ENCODE measurements at places on chromosomes 2 and 18.
A peak's percentile ranks its signal among the peaks of the same experiment; 100 is the strongest.

DNA sequence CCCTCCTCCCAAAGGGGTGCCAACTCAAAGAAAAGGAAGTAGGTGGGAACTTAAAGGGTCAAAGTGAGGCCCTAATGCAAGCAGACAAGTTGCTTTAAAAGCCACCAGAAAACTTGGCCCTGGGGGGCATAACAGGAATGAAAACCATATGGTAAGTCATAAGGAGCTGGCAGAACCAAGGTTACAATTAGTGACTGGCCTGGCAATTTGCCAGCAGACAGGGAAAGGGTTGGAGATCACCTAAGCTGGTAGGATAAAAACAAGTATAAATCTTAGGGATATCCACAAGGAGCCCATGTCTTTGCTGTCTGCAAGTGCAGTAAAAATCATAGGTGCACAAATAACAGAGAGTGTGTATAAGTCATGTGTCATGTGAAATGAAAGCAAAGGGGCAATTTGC is 256.7 kb upstream of the LRRTM4 start:
- no peak for DNase-seq

DNA sequence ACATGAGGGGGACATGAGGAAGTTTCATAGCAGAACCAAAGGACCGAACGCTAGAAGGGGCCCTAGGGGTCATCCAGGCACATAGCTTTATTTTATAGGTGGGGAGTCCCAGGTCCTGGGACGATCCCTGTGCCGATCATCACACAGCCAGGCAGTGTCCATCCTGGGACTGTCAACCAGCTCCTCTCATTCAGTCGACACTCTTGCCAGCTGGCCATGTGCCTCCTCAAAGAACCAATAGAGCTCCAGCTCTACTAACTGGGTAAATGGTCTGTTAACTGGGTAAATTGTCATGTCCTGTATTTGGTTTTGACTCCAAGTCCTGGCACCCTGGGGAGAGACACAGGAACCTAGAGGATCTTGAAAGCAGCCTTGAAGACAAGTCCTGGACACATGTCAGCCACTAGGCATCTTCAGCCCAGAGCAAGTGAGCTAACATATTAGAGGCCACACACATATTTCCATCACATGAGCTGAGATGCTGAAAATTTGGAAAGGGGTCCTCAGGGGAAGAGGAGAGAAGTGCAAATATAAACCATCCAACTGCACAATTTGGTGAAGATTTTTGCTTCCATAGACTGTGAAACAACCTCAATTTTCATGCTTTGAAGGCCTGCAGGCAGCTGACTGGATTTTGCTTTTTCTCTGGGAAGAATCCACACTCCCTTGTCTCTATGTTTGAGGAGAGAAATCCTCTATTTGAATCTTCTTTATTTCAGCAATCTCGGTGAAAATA is 361.1 kb upstream of the SLC14A2 start:
- no peak for DNase-seq

GRCh38 chr2:65754219-65754618 is 321.8 kb upstream of the SPRED2 start:
- DNase-seq = no peak

GRCh38 chr2:26725521-26725820 is 32.9 kb downstream of the KCNK3 start:
- no peak for DNase-seq

GRCh38 chr2:15634846-15635490 is 43.3 kb downstream of the DDX1 start:
- DNase-seq = no peak

DNA sequence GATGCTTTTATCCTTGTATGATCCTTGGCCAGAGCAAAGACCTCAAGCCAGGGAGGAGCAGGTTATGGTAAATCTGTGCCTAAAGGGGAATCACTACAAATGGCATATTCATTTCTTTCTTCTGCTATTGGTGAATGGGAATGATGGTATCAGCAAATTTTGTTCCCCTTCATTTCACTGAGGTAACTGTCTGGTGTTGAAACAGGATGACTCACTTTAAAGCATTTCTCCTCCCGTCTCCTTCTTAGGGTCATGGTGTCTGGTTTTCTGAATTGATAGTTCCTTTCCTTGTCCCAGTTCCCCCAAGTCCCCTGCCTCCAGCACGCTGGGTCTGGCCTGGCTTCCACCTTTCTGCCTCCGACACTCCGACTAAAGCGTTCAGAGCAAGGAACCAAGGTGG is 109.2 kb downstream of the MREG start:
- no peak for DNase-seq

DNA sequence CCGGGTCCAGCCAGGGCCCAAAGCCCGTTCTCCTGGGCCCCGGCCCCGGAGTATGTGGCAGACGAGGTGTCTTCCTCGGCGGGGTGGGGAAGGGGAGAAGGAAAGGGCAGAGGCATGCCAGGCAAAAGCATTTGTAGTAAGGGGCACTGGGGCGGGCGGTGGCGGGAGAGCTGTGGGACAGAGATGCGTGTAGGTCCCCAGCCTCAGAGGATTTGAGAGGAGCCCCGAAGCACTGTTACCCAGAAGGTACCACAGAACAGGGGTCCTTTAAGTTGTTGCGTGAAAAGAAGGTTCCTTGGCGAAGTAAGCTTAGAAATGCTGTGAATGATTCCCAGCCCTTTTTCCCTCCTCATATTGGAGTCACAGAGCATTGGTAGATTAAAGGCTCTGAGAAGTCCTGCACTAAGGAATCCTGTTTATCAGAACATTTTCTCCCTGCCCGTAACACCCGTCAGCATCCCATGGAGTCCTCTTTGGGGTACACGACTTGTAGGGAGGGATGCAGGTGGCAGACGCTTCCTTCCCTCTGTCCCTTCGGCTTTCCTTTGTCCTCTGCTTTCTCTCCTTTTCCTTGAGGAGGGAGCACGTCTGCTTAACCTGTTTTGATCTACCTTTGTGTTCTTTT is 12.5 kb downstream of the GAREM2 start:
- no peak for DNase-seq

GRCh38 chr2:74262681-74263080 is 64.3 kb downstream of the MTHFD2 start:
- no peak for DNase-seq

DNA sequence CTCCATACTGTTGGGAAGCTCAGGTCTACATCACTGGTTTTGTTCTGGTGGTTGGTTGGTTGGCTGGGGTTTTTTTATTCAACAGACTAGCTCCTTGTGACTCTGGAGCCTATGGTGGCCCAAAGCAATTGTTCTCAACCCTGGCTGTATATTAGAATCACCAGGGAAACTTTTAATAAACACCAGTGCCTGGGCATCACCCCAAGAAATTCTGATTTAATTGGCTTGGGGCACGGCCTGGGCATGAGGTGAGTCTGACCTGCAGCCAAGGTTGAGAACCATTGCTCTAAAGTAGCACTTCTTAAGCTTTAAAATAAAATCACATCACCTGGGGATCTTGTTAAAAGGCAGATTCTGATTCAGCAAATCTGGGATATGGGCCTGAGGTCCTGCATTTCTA is 184.1 kb downstream of the C1D start:
- DNase-seq = no peak

DNA sequence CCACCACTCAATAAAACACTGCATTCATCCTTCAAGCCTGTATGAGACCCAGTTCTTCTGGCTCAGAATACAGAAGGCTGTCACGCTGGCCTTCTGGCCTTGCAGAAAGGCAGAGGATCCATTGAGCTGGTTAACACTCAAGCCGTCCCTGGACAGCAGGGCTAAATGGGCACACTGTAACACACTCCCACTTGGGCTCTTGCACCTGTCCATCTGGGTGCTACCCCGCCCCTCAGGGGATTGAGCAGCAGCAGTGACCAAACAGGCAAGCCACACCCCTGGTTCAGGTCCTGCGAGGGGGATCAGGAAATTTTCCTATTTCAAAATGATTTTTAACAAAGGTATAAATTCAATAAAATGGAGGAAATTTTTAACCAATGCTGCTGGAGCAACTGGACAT is 936.0 kb downstream of the CNTNAP5 start:
- no peak for DNase-seq

DNA sequence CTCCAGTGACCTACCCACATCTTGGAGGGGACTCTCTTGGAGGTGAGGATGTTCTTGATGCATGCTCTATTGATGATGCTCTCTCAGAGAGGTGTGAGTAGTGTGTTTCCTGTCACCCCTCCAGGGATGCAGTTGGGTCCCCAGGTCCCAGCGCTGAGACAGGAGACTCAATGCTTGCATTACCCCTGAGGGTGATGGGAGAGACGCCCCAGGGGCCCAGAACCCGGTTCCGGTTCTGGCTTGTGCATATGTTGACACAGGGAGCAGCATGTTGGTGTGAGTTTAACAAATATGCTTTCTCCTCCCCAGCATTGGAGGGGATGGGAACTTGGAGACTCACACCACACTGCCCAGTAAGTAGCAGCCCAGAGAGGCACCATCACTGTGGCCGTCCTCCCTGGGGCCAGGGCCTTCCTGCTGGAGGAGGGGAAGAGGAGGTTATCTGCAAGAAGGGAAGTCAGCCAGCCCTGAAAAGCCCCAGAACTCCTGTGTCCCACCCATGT is 124.5 kb downstream of the PLB1 start:
- DNase-seq = no peak

GRCh38 chr2:58427572-58428095 is 186.5 kb upstream of the FANCL start:
- DNase-seq = peak; percentile 17

DNA sequence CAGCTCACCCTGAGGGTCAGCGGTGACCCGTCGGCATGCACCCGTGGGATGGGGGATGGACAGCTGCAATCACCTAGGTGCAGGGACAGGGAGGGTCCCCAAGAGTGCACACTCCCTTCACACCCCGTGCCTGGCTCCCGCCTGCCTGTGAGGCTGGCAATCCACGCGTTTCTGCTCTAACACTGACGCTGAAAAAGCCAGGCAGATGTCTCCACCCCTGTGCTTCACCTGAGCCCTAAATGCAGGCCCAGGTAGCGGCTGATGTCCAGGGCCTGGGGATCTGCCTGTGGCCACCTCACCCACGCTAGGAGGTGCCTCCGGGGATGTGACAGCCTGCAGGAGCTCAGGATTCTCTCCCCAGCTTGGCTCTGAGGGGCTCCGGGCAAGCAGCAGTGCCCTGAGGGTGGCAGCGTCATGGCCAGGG is 212.0 kb upstream of the SALL3 start:
- DNase-seq = no peak

DNA sequence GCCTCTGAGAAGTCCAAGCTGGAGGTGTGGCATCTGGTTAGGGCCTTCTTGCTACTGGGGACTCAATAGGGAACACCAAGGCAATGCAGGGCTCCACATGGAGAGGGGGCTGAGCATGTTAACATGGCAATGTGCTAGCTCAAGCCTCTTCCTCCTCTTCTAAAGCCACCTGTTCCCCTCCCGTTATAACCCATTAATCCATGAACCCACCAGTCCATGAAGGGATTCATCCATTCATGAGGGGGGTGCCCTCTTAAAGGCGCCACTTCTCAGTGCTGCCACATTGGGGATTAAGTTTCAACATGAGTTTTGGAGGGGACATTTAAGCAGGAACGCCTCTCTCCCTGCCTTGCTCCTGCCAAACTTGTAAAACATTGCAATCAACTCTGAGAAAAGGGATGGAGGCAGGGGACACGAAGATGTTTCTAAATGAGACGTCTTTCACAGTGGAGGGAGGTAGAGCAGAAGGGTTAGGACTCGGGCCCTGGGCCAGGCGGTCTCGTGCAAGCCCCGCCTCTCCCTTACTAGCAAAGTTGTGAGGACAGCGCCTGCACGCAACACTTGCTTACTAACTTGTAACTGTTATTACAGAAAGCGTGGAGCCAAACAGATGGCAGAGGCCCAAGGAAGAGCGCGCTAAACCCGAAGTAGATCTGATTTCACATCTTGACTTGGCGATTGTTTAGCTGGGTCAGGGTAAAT is 118.2 kb upstream of the ZNF516 start:
- DNase-seq = no peak

DNA sequence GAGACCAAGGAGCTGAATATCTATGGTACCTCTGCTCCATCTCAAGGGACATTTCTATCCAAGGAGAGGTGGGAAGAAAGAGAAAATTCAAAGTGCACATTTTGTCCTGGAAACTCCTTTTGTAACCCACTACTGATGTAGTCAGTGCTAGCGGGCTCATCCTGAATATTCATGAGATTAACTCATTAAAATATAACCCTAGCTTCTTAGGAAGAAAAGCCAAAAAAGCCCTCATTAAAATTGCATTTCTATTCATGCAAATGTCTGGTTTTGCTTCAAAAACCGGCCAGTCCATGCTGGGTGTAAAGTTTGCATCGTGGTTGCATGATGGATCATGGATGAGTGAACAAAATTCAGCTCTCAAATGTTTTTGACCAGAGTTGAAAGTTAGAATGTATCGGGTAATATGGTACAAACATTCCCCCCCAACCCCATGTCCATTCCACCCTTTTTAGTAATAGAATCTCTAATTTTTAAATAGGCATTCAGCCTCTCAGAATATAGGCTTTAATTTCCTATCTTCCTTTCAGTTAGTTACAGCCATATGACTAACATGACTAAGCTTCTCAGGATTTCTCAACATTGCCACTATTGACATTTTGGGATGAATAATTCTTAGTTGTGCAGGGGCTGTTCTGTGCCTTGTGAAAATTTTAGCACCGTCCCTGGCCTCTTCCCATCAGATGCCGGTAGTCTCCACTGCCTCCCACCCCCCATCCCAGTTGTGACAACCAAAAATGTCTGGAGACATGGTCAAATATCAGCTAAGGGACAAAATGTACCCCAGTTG is 104.2 kb upstream of the RND3 start:
- DNase-seq = no peak

DNA sequence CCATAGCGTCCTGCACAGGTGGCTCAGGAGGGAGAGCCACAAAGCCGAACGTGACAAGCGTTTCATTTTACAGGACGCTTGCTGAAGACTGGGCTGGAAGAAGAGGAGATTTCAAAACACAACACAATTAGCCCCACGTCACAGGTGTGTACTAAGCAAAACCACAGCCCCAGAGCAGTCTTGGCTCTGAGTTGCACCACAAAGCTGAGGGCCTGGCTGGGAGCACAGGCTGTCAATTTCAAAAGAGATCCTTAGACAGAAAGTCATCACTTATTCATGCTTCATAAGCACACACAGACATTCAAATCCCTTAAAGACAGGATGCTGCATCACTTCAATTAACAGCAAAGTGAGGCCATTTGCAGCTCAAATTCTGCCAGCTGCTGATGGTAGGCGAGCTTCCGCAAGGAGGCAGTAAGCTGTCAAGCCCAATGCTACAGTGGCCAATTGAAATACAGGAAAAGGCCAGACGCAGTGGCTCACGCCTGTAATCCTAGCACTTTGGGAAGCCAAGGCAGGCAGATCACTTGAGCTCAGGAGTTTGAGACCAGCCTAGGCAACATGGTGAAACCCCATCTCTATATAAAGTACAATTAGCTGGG is 79.6 kb downstream of the SKA1 start:
- DNase-seq = no peak

Data from NCI-H1092 (cell line).